ENCODE measurements at places on chromosomes 11 and 22. TPM values are rescaled to one million over a fixed set of nuclear protein-coding genes. Genes with fewer than 3 reads are reported as not detected.

Gene THRSP
- not detected for total RNA-seq

Gene CASP12
- total RNA-seq = not detected

Gene KCNK7
- not detected for total RNA-seq

Gene SMTNL1
- not detected for total RNA-seq

Gene PRG3
- total RNA-seq = not detected

Gene SEPTIN5
- total RNA-seq = 7.7 TPM

Gene TMEM45B
- 0.38 TPM for total RNA-seq

Gene GLB1L2
- total RNA-seq = 12.3 TPM

Gene PPP2R5B
- total RNA-seq = 3.3 TPM

Gene LRRC32
- total RNA-seq = 0.89 TPM

Gene PPARA
- 12.6 TPM for total RNA-seq

Gene CST6
- total RNA-seq = 4.2 TPM

Gene BTBD18
- total RNA-seq = not detected

Gene SUSD2
- total RNA-seq = 2.1 TPM

Gene MS4A14
- total RNA-seq = not detected

Gene JHY
- 0.94 TPM for total RNA-seq

Gene C11orf65
- 0.21 TPM for total RNA-seq
